ENCODE measurements at places on chromosomes 11 and 22. TPM values are rescaled to one million over a fixed set of nuclear protein-coding genes. Genes with fewer than 3 reads are reported as not detected.

Gene RPLP2
- 414 TPM for total RNA-seq

Gene ZNF214
- total RNA-seq, result 2.6 TPM

Gene MOV10L1
- total RNA-seq, result 2.1 TPM

Gene PIK3IP1
- total RNA-seq, result 6.3 TPM

Gene GLYATL2
- 0.52 TPM for total RNA-seq

Gene KDM4E
- total RNA-seq, result not detected

Gene OR2AT4
- total RNA-seq, result not detected

Gene MGAT3
- total RNA-seq, result 2.1 TPM

Gene MUC15
- total RNA-seq, result not detected

Gene FOSL1
- total RNA-seq, result not detected

Gene KLHL35
- total RNA-seq, result 4.7 TPM

Gene FERMT3
- 4.7 TPM for total RNA-seq

Gene GRM5
- not detected for total RNA-seq

Gene KIRREL3
- under 0.01 TPM for total RNA-seq

Data from skeletal muscle tissue (tissue), 5 donors.